ENCODE measurements at places on chromosomes 5 and 9.
A peak's percentile ranks its signal among the peaks of the same experiment; 100 is the strongest.

- peaks cover 34% of the 10 kb centered on the region for H3K4me1 ChIP-seq
- peaks cover 11% of the 10 kb centered on the region for H3K27me3 ChIP-seq
- no peak overlapping the region for H3K27ac ChIP-seq
- peak overlapping the region; percentile 14 for H3K4me3 ChIP-seq
These were observed 2.4 kb upstream of the NADK2 start for GRCh38 chr5:36244076-36244475.

DNA sequence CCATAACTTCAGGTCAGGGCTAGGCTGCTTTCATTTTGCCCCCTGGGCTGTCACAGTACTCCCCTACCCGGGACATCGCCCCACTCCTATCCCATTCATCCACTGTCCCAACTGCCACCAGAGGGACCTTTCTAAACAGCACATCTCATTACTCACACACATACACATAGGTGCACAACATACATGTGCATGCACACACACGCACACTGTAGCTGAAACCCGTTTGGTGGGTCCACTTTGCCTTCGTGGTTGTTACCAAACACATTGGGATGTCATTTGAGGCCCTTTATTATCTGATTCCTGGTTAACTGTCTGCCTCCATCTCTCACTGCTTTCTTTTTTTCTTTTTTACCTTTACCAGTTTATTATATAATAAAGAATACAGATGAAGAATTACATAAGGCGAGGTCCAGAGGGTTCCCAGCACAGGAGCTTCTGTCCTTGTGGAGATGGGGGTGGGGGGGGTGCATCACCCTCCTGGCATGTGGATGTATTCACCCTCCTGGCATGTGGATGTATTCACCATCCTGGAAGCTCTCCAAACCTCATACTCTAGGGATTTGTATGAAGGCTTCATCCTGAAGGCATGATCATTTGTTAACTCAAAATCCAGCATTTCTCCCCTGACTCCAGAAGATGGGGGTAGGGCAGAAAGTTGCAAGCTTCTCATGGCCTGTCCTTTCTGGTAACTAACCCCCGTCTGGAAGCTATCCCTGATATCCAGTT is 186.0 kb downstream of the GOLPH3 start:
- H3K36me3 ChIP-seq, result no peaks in the 10 kb centered on the region
- H3K4me1 ChIP-seq, result no peaks in the 10 kb centered on the region
- no peak overlapping the region for H3K27ac ChIP-seq
- no peak overlapping the region for H3K4me3 ChIP-seq

DNA sequence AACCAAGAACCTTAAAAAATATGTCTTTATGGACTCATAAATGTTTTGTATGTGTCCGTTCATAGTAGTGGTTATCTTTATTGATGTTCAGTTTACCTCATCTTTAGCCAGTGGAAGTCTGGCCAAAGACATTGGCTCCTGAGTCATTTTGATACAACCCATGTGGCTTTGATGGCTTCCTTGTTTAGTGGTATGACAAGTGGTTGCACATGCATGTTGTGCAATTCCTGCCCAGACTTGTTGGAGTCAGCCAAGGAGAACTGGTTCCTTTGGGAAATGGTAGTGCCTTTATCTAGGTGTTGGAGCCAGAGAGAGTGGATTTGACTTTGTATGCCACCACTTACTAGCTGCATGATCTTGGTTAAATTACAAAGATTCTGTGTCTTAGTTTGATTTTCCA is 94.3 kb downstream of the RPS23 start:
- no peak overlapping the region for H3K27ac ChIP-seq
- no peaks in the 10 kb centered on the region for H3K27me3 ChIP-seq
- H3K4me3 ChIP-seq, result no peak overlapping the region

GRCh38 chr9:19568946-19569345 is 160.1 kb downstream of the ACER2 start:
- no peak overlapping the region for H3K4me3 ChIP-seq
- H3K27me3 ChIP-seq, result peaks cover 9% of the 10 kb centered on the region
- H3K36me3 ChIP-seq, result no peaks in the 10 kb centered on the region
- no peak for DNase-seq

Data from activated CD8-positive, alpha-beta memory T cell treated with anti-CD3 and anti-CD28 coated beads, Interleukin-2, amount 10 ng/mL, durations not matched to agents 7 days and 5 days (primary cell).